Panc1 (cell line): ENCODE measurements at places on chromosomes 1 and 21.
A peak's percentile ranks its signal among the peaks of the same experiment; 100 is the strongest.

- DNase-seq: no peak
These were observed 151.3 kb upstream of the KCND3 start for GRCh38 chr1:112140743-112141142.

- DNase-seq: peak; percentile 45
These were observed 167.7 kb upstream of the CSF3R start for GRCh38 chr1:36650200-36651065.

GRCh38 chr1:166960858-166961474 lies 14.4 kb downstream of the ILDR2 start:
- no peak for DNase-seq

DNA sequence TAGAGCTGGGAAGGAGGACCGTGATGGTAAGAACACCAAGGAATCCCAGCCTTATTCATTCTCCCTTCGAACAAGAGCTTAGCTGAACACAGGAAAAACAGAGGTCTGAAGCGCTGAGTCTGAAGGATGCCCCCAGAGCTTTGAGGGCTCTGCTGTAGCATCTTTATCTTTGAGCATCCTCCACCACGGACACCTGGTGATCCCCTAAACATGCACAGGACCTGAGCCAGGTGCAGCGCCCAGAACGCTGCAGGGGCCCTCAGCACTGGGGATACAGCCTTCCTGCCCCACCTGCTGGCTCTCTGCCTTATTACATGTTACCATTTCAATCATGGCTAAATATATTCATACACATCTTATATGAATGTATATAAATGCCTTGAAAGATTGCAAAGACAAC lies 7.7 kb upstream of the GPATCH4 start:
- no peak for DNase-seq

DNA sequence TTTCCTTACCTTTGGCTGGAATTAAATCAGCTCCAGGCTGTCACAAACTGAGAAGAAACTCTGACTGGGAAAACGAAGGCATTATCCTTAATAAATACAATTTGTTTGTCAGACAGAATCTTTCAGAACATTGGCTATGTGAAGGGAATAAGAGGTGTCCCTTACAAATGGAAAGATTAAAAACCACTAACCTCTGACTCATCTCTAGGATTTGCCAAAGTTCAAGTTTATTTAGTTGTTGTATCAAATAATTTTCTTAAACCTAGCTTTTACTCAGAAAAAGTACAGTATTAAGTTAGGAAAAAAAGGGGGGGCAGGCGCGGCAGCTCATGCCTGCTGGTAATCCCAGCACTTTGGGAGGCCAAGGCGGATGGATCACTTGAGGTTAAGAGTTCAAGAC lies 15.7 kb downstream of the SERTAD4 start:
- DNase-seq: no peak

- no peak for DNase-seq
These were observed 86.1 kb downstream of the BACH1 start for GRCh38 chr21:29384683-29385359.

DNA sequence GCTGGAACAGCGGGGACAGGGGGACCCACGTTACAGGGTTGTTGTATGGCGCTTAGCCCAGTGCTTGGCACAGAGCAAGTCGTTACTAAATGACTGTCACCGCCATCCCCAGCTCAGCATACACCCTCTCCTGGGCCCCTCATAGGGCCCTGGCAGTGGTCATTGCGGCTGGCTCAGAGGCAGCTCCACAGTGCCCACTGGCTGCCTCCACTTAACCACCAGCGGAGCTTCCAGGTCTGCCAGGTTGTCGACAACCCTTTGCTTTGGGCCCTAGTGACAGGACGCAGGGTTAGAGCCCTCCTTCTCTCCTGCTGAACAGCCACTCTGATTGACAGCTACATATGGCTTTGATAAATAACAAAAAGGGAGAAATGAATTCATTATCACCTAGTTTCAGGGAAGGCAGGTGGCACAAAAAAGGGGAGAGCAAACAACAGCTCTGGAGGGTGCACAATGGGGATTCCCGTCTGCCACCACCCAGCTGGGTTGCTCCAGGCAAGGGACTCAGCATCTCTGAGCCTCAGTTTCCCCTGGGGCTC lies 4.8 kb downstream of the EFHD2 start:
- no peak for DNase-seq

DNA sequence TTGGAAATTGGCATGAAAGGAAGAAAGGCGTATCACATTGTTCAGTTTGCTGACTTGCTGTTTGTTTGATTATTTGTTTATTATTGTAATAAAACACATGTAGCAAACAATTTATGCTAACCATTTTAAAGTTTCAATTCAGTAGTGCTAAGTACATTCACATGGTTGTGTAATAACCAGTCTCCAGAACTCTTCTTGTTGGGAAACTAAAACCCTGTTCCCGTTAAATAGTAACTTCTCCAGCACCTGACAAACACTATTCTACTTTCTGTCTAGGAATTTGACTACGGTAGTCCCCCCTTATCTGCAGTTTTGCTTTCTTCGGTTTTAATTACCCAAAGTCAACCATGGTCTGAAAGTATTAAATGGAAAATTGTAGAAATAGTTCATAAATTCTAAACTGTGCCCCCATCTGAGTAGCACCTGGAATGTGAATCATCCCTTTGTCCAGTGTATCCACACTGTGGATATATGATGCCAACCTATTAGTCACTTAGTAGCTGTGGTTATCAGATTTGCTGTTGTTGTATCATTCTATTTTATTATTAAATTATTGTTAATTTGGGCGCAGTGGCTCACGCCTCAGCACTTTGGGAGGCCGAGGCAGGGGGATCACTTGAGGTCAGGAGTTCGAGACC lies 5.5 kb downstream of the MORC3 start:
- DNase-seq: no peak

GRCh38 chr1:198364471-198364870 lies 176.0 kb downstream of the ATP6V1G3 start:
- DNase-seq: no peak

GRCh38 chr21:16976193-16976592 lies 536.6 kb upstream of the CXADR start:
- DNase-seq: no peak

DNA sequence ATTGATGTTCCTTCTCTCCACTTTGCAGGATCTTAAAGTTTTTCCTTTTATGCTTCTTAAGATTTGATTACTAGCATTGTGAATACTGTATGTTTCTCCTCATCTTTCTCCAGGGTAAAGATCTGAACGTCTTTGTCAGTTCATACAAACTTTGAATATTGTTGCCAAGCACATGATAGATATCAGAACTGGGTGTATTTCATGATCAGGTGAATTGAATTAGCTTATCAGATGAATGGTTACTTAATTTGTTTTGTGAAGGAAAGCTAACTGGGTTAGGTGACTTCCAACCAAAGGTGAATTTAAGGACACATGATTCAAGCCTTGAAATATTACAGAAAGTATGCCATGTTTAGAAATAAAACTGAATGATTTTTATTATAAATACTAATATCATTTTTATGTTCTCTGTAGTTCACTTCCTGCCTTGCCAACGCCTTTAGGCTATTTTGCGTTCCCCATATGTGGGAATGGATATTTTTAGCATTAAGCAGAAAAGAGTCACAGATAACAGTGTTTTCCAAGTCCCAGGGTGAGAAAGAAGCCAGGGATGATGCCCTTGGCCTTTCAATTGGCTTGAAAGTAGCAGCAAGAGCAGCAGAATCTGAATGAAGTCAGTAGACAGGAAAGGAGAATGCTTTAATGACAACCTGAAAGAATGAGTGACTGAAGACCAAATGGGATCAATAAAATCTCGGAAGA lies 752.1 kb downstream of the NCAM2 start:
- DNase-seq: no peak

DNA sequence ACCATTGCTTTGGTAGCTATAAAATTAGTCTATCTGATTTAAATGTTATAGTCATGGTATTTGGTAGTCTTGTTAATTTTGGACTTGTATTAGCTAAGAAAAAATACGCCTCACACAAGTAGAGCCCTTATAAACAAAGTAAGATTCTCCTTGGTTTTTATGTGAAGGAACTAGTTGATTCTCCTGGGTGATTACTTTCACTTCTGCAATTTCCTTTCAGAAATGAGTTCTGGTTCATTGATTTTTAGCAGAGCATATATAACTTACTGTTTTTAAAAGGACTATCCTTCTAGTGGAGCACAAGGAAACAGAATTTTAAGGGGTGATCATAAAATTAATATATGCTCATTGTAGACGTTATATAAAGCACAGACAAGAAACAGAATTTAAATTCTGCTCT lies 120.1 kb downstream of the BACH1 start:
- DNase-seq: no peak
